ENCODE measurements at places on chromosomes 12 and 14. TPM values are rescaled to one million over a fixed set of nuclear protein-coding genes. Genes with fewer than 3 reads are reported as not detected.

Gene C1S
- 2.7 TPM for total RNA-seq

Gene LRTM2
- total RNA-seq = 0.95 TPM

Gene PTHLH
- total RNA-seq = 38.1 TPM

Gene SLC10A1
- total RNA-seq = not detected

Gene GYS2
- not detected for total RNA-seq

Gene RDH12
- total RNA-seq = 2.6 TPM

Gene RPAP3
- total RNA-seq = 31.7 TPM

Gene FAIM2
- total RNA-seq = 0.14 TPM

Gene AICDA
- not detected for total RNA-seq

Gene ARHGAP9
- total RNA-seq = 0.52 TPM

Gene EIF2B1
- 56.5 TPM for total RNA-seq

Gene SLCO1A2
- 10.7 TPM for total RNA-seq

Gene PRPH
- 7.3 TPM for total RNA-seq

Gene CCDC196
- not detected for total RNA-seq

Gene SMCO3
- total RNA-seq = not detected

DNA sequence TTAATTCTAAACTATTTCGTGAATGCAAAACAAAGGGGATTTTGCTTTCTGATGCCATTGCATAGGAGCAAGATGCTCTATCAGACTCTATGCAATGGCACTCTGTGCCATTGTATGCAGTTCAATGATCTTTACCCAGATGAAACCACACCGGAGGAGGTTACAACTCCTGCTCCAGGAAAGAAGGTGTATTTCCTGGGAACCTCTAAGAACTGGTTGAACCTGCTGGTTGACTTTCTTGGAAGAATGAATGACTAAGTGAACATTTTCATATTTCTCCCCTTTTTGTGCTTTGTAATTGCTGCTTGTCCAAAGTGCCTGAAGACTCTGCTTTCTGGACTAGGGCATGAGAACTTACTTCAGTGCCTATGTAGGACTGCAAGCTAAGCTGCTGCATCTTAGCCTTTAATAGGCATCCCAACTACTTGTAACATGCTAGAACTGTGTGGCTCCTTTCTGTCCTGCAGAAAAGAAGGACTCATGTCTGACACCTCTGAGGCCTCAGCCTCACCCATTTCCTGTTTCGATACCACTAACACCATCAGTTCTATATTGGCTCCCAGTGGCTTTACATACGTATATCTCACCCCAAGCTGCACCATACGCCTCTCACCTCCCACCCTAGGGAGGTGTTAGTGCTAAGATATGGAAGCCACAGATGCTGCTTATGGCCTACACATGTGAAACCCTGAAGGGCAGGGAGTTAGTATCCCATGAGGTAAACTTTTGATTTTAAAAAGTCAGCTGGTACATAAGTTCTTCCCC is 193.5 kb upstream of the CNOT2 start:
- no peak for DNase-seq

GRCh38 chr12:109018296-109018695 is 2.6 kb downstream of the SVOP start:
- DNase-seq = no peak

DNA sequence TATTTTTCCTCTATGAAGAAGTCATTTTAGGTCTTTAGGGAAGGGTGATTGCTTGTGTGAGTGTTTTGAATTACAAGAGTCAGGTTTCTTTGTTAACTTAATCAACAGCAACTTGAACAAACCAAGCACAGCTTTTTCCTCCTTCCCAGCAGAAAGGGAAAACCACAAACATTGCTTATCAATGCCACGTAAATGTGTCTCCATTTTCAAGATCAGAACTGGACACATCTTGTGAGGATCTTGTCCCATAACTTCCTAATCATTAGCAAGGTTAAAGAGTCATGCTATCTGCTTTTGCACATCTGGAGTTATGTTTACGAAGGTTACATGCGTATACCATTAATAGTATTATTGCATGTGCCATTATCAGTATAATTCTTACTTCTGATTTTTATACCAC is 248.0 kb upstream of the FLRT2 start:
- no peak for DNase-seq

GRCh38 chr14:24171422-24172260 is at the start of gene REC8:
REC8 (plus strand) TSS chr14:24172080; CDS start chr14:24172553, 473 bp downstream.
- peak; percentile 97 for DNase-seq

DNA sequence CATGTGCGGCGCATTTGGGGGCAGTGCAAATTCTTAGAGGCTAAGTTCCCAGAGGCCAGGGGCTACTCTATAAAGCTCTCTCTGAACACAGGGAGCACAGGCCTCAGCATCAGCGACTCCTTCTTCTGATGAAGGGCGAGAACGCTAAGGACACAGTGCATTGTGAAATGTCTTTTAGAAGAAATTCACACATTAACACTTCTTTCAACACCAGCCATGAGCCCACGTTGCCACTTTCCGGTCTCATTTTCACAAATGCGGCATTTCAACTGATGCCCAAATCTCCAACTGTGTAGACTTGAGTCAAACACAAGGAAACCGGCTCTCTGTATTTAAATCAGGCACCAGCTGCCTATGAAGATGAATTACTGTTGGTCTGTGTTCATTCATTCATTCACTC is 162.0 kb downstream of the FOXN3 start:
- DNase-seq = no peak

- DNase-seq = no peak
Measured at GRCh38 chr12:128268379-128268995, 1.5 kb downstream of the TMEM132C start.

DNA sequence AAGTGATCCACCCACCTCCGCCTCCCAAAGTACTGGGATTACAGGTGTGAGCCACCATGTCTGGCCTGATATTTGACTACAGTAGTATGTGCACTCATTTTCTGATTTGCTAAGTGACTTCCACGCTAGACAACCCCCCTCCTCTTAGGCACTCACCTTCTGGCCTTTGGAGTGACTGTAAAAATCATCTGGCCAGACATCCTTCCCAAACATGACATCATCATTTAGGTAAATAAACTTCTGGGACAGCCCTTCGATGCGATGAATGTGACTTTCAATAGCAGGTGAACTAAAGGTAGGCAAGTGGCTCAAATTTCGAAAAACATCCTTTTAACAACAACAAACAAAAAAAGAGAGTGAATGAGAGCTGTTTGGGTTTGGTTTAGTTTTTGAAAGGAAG is 30.6 kb upstream of the SYCP3 start:
- no peak for DNase-seq

DNA sequence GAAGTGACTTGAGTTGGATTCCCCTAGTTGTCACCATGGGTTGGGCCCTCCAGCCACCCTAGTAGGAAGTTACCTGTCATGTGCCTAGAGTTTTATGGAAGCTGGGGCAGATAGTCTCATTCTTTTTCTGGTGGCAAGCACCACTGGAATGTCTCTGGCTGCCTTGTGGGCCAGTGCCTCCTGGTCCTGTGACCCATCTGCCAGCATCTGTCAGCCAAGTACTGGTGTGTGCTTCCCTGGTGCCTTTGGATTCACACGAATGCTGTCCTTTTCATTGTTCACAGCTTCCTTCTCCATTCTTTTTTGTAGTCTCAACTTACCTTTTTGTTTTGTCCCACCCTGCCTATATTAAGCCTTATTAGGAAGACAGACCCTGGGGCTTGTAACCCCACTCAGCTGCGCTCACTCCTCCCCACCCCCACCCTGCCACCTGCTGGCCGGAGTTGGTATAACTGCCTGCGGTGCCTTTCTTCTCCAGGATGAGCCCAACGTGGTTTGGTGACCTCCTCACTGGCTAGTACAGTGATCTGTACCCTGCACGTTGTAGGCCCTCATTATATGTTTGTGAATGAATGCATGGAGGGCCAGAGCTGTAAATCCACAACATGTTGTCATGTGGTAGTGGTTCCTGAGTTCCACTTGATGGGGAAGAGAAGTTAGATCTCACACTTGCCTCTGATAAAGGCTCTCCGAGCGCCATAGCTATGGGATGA is 125.7 kb downstream of the TSPAN9 start:
- no peak for DNase-seq

- DNase-seq = no peak
Measured at GRCh38 chr12:22974865-22975264, 349.9 kb downstream of the ETNK1 start.

GRCh38 chr12:32420356-32420755 is 21.0 kb downstream of the FGD4 start:
- DNase-seq = no peak

DNA sequence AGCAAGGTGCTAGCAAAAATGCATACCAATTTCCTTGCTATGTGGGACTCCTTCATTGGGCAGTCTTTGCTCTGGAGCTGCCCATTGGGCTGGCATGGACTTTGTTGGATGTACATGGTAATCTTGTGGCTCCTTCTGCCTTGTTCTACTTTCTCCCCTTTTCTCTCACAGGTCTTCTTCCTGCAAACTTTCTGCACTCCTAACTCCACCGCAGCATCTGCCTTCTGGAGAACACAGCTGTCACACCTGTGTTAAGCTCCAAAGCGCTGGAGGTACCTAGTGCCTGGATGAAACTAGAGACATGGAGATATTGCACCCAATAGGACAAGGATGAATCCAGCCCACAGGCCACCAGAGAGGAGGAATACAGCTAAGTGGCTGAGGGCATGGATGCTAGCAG is 60.7 kb upstream of the CCND2 start:
- no peak for DNase-seq

DNA sequence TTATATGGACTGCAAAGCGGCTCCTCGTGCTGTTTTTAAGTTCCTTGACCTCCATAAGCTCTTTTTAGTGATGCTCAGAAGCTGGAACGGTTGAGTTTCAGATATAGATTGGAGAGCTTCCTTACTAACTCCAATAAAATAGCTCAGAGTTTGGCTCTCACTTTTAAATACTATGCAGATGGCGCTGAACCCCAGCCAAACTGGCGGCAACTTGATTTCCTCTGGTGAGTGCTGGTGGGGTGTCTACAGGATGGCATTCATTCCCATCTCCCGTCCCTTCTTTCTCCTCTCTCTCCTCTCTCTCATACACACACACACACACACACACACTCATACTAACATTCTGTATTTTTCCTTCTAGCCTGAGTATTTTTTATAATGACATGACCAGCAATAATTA is 346.3 kb downstream of the ETNK1 start:
- DNase-seq = no peak

GRCh38 chr14:33551963-33552362 is 398.9 kb downstream of the EGLN3 start:
- no peak for DNase-seq

GRCh38 chr14:70317969-70318634 is 41.4 kb downstream of the COX16 start:
- DNase-seq = no peak

DNA sequence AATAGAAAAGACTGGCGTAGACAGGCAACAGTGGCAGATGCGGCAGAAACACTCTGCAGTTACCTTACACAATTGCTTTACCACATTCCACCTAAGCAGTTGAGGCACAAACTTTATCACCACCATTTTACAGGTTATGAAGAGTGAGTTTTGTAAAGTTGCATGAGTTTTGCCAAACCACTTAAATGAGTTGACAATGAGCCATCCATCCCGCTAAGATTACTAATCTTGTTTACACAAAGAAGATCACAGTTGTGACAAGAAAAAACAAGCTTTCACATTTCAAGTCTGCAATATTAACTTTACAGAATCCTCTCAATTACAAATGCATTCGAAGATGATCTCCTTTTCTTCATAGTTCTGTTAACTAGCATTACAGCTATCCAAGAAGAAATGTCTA is 1.8 kb downstream of the TMCC3 start:
- DNase-seq = no peak

DNA sequence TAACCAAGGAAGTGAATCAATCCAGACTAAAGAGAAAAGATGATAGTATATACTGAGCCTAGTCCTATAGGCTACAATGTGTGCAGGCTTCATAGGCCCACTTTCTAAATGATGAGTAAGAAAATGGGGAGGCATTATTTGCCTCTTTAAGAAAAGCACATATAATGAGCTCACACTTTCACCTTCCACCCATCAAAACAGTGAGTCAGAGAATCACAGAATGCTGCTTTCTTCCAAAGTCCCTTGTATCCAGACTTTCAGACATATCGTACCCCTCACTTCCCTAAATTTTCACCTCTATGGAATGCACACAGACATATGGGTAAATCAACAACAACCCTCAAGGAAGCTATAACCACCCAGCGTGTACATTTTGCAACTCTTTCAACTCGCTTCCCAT is 286.4 kb upstream of the PRKD1 start:
- no peak for DNase-seq

- no peak for DNase-seq
Measured at GRCh38 chr12:13947276-13947946, 34.0 kb downstream of the GRIN2B start.

GRCh38 chr12:6699259-6699988 is 1.2 kb downstream of the PIANP start:
- no peak for DNase-seq

GRCh38 chr14:74852922-74853530 is 22.9 kb downstream of the PROX2 start:
- no peak for DNase-seq

DNA sequence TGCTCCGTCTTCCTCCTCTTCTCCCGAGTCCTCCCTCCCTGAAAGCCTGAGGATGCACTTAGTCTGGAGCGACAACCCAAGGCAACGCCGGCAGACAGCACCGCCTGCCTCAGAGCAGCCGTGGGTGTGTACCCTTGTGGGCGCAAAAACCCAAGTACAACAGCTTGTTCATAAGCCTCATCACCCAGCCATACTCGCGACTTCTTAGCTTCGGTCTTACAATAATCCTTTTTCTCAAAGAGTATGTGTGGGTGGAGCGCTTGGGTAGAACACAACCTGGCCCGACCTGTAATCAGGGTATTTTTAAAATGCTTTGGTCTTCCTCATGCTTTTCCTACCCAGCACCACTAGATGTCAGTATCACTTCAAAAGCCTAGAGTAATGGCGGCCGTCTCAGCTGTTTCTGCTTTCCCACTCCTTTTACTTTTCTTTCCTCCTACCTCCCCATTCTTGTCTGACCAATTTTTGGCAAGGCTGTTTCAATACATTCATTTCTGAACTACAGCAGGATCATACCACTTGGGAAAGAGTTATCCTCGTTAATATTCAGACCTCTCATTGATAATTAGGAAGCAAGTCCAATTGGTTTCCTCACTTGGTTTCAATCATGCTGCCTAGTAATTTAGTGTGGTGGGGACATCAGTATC is 198.9 kb downstream of the EPS8 start:
- DNase-seq = no peak

GRCh38 chr14:85587151-85587711 is 57.3 kb downstream of the FLRT2 start:
- DNase-seq = no peak

GRCh38 chr12:112243255-112244110 is 118.1 kb downstream of the TRAFD1 start:
- DNase-seq = no peak

DNA sequence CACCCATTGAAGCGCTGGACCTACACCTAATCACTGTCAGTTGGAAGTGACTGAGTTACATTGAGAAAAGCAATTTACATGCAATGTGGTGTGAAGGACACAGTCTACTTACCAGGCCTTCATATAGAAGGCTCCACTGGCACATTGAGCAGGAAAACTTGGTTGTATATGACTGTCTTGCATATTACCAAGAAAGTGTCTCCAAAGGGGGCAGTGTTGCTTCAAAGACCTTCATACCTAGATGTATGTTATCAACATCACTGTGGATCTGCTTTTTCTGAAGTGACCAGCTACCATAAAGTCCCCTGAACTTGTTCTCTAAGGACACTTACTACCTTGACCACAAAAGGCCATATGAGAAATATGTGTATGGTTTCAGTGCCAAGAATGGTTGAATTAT is 64.1 kb downstream of the NELL2 start:
- DNase-seq = no peak
